ENCODE measurements at places on chromosomes 7 and 10.

DNA sequence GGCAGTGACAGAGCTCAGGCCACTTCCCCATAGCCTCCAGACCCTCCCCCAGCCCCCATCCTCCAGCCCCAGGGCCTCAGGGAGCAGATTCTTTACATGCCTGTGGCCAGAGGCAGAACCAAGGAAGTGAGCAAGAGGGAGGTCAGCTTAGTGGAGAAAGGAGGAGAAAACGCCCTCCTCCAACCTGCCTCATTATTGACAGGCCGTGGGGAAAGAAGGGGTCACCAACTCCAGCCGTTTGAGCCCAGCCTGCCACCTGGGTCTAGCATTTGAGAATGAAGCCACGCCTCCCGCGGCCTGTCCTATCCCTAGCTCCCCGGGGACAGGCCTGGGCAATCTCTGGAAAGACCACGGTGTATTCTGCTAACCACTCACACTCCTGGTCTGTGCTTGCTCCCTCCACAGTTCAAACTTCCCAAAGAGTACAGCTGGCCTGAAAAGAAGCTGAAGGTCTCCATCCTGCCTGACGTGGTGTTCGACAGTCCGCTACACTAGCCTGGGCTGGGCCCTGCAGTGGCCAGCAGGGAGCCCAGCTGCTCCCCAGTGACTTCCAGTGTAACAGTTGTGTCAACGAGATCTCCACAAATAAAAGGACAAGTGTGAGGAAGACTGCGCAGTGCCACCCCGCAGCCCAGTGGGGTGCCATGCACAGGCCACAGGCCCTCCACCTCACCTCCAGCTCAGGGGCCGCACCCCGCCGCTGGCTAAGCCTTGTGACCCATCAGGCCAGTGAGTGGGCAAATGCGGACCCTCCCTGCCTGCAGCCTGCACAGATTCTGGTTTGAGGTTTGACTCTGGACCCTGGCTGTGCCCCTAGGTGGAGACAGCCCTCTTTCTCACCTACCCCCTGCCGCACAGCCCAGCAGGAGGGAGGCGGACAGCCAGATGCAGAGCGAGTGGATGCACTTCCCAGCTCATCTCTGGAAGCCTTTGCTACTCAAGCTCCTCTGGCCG is 14.3 kb upstream of the TRIM8 start:
- no peak for DNase-seq

DNA sequence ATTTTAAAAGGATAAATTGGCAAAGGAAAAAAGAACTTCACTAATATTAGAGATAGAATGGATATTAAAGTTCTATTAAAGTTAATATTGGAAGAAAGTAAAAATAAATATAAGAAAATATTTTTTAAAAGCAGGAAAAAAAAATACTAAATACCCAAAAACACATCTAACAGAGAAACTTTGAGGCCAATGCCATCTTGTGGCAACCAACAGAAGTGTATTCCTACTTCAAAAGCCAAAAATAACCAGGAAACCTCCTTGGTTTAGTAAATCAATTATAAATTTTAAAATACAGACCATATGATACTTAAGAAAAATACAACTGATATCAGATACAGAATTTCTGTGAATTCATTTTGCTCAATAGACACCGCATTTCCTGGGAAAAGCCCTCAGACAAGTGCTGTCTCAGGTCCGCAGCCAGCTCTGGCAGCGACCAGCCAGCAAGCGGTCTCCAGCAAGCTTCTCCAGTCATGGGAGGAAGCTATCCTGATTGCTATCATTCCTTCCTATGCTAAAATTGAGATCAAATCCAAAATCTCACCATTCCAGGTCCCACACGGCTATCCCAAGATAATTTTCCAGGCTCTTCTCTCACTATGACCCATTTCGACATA is 65.3 kb downstream of the LMBR1 start:
- DNase-seq = peak; percentile 18

DNA sequence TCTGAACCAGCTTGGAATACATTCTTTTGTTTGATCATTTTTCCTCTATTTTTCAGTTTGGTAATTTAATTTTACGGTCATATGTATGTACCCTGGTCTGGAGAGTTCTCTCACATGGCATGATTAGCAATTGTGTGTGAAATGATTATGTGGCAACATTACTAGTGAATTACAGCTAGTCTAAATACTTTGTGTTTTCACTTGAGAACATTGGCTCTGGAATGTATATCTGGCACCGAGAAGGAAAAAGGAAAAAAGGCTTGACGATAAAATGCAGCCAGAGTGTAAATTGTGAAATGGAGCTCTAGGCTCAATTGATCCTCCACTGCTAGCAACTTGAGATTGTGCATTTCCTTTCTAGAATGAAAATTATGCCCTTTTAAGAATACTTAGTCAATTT is 397.2 kb downstream of the EXOC4 start:
- no peak for DNase-seq

- DNase-seq = no peak
These were observed 83.1 kb upstream of the SORCS3 start for GRCh38 chr10:104557966-104558365.

GRCh38 chr10:132113206-132113605 is 47.5 kb downstream of the JAKMIP3 start:
- no peak for DNase-seq

GRCh38 chr10:91864099-91864498 is 45.2 kb downstream of the FGFBP3 start:
- DNase-seq = no peak

- no peak for DNase-seq
These were observed 28.9 kb downstream of the RBM17 start for GRCh38 chr10:6117711-6118110.

GRCh38 chr7:129262324-129262723 is 37.5 kb downstream of the AHCYL2 start:
- DNase-seq = peak; percentile 2

- DNase-seq = no peak
These were observed 71.7 kb downstream of the CREB5 start for GRCh38 chr7:28483908-28484605.

Data from GM12865 (cell line).